ENCODE measurements at places on chromosomes 7 and 10.

DNA sequence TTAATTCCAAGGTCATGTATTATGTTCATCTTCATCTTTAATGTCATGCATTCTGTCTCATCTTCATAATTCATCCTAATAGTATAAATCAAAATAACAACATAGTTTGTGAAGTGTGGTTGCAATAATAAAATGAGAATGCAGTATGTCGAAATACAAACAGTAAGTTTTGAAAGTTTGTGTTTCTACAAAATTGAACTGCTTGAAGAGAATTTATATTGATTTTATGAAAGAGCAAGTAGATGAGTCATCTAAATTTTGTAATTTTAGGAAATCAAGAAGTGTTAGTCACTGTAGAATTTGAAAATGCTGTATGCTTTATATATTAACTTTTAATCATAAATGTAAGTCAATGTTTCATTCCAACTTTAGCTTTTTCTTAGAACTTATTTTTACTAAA is 190.5 kb upstream of the PPP1R3A start:
- DNase-seq, result no peak

DNA sequence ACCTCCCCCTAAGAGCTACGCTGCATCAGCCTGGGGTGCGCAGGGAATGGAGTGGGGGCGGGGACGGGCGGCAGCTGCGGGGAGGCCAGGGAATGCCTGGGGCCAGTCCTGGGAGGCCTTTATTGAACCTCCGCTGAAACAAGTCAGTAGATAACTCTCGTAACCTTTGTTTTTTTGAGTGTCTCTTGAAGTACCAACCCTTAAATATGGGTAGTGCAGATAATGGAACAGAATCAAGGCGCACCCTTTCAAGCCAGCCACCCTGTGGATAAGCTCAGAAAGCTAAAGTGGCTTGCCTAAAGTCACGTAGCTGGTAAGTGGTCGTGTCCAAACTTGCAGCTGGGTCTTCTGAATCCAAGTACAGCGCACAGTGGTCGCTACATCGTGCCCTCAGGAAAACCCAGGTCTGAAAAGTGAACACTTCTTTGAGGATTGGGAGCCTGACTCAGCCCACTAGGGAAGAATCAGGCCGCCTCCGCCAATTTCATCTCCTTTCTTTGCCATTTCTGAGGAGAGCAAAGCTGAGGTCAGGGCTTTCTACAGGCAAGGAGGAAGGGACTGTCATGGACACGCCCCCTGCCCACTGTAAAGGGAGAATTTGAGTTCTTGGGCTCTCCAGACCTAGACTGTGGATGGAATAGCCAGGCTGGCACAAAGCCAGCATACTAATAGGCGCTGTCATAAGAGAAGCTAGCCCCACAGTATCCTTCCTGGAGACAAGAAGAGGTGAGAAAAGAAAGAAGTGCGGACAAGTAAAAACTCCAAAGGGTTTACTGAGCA is 3.2 kb upstream of the EGR2 start:
- peak; percentile 7 for DNase-seq

DNA sequence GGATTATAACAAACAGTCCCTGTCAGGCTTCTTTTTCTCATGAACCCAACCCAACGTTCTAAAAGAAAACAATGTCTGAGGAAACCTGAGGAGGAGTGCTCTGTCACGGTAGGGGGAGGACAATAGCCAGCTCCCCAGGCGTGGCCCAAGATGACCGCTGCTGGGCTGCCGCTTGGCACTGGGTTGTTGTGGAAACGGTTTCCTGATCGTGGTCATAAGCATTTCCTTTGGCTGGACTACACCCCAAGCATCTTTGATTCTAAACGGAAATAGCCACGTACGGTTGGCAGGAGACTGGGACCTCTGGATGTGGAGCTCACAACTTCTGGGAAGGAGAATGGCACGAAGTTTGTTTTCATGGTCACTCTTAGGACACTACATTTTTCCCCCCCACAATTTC is 30.4 kb upstream of the DMBT1 start:
- no peak for DNase-seq

DNA sequence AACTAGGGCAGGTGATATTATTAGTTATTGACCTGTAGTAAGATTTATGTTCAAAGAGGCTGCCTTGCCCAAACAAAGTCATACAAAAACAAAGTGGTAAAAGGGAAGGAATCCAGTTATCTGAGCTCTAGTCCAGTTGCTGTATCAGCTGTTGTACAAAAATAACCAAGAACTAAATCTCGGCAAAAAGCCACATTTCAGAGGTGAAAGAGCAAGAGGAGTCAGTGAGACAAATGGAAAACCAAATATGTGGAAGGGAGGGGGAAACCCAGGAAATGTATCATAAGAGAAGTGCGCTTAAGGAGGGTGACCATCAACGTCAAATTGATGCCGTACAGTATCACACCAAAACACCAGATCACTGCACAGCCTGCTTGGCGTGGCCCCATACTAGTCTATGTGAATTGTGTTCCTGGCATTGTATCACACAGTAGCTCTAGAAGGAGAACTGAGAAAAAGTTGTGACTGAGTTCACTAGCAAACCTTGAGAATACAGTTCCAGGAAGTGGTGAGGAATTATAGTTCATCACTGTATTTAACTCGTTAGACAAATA is 6.4 kb downstream of the AGBL3 start:
- DNase-seq, result no peak

GRCh38 chr10:4765428-4765827 is 60.6 kb upstream of the AKR1E2 start:
- no peak for DNase-seq

- DNase-seq, result no peak
These were observed 1.4 kb downstream of the WNT16 start for GRCh38 chr7:121330053-121330833.

GRCh38 chr7:69657331-69657730 is 59.1 kb downstream of the AUTS2 start:
- no peak for DNase-seq

DNA sequence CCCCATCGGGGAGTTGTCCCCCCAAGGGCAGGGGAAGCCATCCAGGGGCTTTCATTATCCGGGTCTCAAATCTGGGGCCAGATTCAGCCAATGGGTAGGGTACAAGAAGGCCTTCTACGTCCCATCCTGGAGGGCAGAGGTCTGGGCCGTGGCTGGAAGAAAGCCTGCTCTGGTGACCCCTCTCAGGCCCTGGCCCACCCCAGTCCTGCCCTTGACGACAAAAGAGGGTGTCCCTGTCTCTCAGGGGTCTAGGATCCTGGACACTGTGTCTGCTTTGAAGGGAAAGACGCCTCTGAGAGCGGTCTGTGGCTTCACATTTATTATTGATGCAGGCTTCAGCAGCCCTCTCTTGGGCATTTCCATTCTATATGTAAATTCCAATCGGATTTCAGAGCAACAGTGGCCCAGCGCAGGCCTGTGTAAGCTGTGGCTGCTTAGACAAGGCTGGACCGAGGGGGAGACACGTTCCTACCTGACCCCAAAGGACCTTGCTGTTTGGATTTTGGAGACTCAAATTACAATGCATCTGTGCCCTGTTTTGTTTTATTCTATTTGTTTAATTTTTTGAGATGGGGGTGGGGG is 83.2 kb upstream of the BAIAP2L1 start:
- no peak for DNase-seq

GRCh38 chr7:5525271-5526099 is 101.9 kb upstream of the TNRC18 start:
- DNase-seq, result peak; percentile 32

GRCh38 chr7:117386110-117386706 is 41.1 kb downstream of the ASZ1 start:
- no peak for DNase-seq

- no peak for DNase-seq
These were observed 37.3 kb upstream of the ADCYAP1R1 start for GRCh38 chr7:31014826-31015225.

- no peak for DNase-seq
These were observed 41.1 kb upstream of the CNPY1 start for GRCh38 chr7:155587486-155587885.

- DNase-seq, result no peak
These were observed 65.8 kb upstream of the SKAP2 start for GRCh38 chr7:26930201-26930600.

DNA sequence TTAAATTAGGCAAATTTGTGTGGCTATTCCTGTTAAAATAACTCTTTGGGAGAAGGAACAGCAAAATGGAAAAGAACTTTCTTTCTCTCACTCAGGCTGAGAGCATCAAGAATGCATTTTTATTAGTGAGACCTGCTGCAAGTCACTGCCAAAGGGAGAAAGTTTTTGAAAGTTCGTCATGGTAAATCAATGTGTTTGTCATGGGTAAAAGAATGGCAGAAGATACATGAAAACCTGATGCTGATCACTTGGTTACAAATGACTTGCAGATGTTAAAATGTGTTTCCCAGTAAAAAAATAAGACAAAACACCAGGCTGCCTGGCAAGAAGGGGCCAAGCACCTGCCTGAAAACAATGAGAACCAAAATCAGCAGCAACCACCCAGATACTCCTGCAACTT is 484.7 kb upstream of the NRP1 start:
- no peak for DNase-seq

All from NCI-H510A treated with DMSO at 0.1 percent for 48 hours (cell line).